Umbilical cord (tissue), 2 donors: ENCODE measurements at places on chromosomes 12 and 14. TPM values are rescaled to one million over a fixed set of nuclear protein-coding genes. Genes with fewer than 3 reads are reported as not detected.

- no peak for DNase-seq
These were observed 53.3 kb upstream of the IGF1 start for GRCh38 chr12:102533483-102534215.

DNA sequence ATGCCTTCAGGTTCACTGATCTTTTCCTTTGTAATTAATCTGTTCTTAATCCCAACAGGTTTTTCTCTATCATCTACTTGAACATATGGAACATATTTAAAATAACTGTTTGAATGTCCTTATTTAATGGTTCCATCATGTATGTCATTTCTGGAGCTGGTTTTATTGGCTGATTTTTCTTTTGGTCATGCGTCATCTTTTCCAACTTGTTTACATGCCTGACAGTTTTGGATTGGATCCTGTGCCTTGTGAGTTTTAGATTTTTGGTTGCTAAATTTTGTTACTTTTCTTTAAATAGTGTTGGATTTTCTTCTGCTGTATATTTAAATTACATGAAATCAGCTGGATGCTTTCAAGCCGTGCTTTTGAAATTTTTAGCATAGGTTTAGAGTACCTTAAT is 237.3 kb upstream of the DAAM1 start:
- no peak for DNase-seq

DNA sequence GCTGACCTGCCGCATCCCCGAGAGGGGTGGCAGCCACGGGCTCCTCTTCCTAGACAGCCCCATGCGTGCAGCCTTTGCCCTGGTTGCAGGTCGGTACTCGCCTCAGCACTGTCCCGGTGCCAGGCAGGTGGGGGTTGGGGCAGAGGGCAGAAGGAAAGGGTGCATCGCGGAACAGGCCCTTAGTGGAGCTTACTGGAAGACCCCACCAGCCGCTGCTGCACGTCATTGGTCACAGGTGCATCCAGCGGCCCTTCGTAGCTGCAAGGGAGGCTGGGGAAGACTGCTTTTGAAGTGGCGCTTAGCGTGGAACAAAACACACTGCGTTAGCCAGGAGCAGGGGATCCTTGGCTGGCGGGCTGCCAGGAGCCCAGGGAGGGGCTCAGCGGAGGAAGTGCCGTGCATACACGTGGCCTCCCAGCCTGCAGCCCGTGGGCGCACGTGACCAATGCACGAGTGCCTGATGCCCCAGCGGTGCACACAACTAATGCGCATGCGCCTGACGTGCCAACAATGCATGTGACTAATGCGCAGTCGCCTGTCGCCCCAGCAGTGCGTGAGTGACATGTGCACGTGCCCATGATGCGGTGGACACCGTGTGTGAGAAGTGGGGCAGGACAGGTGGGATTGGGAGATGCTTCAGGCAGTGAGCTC is 5.0 kb upstream of the EP400 start:
- no peak for DNase-seq

- peak; percentile 33 for DNase-seq
These were observed 5.5 kb downstream of the AMN start for GRCh38 chr14:102927878-102928411.

DDN gene
- total RNA-seq: 5.5 TPM

KLHL33 gene
- 6.3 TPM for total RNA-seq

CMA1 gene
- total RNA-seq: not detected

SLCO1B1 gene
- total RNA-seq: not detected

DENND5B gene
- total RNA-seq: 26.2 TPM

KRT8 gene
- 94.6 TPM for total RNA-seq
